ENCODE measurements at places on chromosomes 7 and 10.

GRCh38 chr10:21406595-21407193 is 118.8 kb downstream of the SKIDA1 start:
- DNase-seq, result peak; percentile 68

DNA sequence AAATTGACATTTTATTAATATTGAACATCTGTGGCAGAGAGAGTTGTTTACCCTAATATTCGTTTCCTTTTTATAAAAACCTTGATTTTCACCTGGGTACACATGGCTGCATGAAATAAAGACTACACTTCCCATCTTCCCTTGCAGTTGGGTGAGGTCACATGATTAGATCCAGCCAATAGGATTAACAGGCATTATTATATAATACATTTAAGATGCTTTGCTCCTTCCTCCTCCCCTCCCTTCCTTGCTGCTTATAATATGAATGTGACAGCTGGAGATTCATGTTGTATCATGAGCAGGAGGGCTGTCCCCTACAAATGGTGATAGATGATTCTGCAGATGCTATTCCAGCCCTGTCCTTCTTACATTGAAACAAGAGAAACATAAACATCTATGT is 146.6 kb downstream of the SH2D4B start:
- DNase-seq, result peak; percentile 63

DNA sequence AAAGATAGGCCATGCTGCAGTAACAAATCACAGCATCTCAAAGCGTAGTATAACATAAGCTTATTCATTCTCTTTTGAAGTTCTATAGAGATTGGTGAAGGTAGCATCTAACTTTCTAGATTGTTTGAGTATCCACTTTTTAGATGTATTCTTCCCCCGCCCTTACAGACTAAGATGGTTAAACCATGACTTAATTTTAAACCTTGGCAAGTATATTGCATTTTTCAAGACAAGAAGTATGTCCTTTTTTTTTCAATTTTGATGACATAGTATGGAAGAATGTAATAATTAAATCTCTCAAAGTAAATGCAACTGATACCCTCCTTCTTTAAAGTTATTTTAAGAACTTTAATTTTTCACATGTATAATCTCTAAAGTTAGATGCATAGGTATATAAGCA is 190.0 kb downstream of the KCND2 start:
- no peak for DNase-seq

DNA sequence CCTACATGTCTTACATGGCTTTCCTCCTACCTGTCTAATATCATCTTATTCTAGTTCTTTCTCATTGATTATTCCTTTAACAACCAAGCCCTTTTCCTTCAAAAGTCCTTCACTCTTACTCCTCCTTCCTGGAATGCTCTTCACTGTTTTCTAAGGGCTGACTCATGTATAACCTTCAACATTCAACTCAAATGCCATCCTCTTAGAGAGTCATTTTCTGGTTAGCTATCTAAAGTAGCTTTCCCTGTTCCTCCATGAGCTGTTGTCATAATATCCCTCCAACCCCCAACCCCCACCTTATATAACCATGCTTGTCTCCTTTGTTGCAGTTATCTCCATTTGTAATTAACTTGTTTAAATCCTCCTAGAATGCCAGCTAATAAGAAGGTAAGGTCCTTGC is 286.8 kb downstream of the ADK start:
- no peak for DNase-seq

DNA sequence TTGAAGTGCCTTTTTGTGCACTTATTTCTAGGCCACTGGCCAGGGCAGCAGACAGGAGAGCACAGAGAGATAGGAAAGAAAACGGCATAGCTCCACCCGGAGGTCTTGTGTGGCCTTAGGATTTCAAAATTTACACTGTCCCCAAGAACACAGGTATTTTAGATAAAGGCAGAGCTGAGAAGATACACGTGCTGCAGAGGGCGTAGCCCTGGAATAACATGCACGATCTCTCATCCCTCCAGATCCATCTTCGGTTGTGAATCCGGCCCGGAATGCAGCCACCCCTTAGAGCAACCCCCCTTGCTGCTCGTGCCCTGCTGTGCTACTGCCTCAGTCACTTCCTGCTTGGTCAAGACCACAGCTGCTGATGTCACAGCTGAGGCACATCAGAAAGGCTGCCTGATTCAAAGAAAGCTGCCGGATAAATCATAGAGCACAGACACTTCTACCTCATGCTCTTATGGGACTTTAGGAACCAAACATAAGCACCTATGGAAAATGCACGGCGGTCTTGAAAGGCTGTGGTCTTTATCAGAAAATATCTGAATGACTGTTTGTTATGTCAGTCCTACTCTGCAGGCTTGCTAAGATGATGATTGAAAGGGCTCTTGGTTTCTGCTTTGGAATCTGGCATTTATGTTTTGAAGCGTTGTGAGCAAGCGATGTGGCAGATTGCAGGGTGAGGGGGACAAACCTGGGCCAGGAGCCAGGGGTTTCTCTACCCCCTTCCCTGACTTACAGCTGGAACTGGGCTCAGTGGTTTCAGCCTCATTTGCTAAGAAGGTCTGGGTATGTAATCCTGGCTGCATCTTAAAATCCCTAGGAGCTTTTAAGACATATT is 152.0 kb downstream of the SVIL start:
- DNase-seq, result peak; percentile 73

GRCh38 chr10:77970869-77971803 is 44.6 kb upstream of the DLG5 start:
- DNase-seq, result peak; percentile 81

DNA sequence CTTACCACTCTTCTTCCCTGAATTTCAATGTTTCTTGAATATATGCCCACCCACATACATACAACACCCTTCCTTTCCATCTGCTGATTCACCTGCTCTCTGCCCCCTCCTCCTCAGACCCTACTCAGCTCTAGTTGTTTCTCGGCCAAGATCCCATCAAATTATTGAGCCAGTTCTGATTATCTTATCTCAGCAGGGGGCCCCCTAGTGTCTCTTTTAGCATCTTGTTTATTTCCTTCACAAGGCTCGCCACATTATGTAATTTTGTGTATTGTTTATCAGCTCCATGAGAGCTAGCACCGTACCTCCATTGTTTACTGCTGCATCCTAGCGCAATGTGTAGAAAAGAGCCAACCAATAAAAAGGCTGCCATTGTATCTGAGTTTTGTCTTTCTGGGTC is 71.9 kb downstream of the FAM13C start:
- peak; percentile 11 for DNase-seq

GRCh38 chr10:96238646-96239623 is 32.4 kb downstream of the BLNK start:
- peak; percentile 63 for DNase-seq

GRCh38 chr7:126179916-126180315 is 1072.8 kb downstream of the GRM8 start:
- DNase-seq, result no peak

DNA sequence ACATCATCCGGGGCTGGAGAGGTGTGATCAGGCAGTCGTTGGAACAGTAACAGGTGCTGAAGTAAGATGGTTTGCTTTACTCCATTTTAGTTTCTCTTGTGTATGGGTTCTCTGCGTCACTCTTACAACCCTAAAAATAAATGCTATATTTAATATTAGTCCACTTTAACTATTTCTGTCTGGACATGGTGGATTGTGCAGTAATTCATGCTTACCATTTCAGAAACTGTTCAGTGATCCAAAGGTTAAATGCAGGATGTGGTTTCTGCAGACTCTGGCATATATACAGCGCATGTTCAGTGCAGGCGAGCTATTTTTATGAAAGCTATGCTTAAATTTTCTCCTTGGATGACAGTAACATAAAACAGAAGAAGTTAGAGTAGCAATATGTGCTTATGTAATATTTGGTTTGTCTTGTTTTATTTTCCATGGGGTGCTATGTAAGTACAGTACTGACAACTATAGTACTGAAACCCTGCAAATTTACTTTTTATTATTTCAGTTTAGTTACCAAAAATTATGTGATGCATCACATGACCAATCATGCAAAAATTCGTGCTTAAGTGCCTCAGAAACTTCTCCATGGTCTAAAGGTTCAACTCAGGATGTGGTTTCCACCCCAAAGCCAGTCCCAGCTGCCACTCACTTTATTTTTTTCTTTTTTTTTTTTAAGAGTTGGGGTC is 46.6 kb upstream of the GRID1 start:
- peak; percentile 55 for DNase-seq

DNA sequence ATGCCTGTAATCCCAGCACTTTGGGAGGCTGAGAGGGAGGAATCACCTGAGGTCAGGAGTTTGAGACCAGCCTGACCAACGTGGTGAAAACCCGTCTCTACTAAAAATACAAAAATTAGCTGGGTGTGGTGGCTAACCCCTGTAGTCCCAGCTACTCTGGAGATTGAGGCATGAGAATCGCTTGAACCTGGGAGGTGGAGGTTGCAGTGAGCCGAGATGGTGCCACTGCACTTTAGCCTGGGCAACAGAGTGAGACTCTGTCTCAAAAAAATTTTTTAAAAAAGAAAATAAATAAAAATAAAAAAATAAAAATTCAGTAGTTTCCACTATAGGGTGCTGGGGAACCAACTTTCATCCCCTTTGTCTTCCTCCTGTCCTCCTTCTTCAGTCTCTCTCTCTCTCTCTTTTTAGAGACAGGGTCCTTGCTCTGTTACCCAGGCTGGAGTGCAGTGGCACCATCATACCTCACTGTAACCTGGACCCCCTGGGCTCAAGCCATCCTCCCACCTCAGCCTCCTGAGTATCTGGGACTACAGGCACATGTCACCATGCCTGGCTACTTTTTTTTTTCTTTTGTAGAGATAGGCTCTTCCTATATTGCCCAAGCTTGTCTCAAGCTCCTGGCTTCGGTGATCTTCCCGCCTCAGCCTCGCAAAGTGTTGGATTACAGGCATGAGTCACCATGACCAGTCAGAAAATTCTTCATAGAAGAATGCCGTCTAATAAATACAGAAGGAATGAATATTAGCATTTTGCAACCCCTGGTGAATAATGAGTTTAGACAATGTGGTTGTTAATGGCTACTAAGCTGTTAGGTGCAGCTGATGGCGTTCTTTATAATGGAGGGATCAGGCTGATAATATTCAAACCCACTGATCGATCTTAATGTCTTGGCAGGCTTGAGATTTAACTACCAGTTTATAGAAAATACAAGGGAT is 20.6 kb downstream of the RBM20 start:
- DNase-seq, result no peak

DNA sequence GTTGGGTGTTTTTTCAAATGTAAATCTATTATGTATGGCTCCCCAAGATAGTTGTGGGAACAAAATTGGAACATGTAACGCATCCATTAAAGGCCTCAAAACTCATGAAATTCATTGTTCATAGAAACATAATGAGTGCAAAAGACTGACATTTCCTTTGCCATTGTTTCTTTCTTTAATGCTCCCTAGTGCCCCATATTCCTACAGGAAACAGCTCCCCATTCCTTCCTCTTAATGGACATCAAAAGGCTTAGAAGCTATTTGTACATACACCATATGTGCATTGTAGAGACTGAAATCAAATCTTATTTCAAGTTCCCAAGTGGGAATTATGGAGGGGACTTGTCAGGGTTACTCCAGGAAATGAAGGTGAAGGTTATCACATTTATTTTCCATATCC is 139.1 kb downstream of the AHR start:
- no peak for DNase-seq

DNA sequence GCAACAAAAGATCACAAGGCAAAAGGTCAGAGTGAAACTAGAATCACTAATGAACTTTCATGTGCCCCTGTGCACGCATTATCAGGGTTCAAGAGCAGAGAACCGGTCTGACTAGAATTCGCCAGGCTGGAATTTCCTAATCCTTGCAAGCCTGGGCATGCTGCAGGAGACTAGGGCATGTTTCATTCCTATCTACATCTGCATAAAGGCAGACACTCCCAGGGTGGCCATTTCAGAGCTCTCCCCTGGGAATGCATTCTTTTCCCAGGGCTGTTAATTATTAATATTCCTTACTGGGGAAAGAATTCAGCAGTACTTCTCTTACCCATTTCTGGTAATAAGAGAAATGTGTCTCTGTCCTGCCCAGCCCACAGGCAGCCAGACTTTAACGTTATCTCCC is 90.5 kb downstream of the CDC14C start:
- DNase-seq, result no peak

DNA sequence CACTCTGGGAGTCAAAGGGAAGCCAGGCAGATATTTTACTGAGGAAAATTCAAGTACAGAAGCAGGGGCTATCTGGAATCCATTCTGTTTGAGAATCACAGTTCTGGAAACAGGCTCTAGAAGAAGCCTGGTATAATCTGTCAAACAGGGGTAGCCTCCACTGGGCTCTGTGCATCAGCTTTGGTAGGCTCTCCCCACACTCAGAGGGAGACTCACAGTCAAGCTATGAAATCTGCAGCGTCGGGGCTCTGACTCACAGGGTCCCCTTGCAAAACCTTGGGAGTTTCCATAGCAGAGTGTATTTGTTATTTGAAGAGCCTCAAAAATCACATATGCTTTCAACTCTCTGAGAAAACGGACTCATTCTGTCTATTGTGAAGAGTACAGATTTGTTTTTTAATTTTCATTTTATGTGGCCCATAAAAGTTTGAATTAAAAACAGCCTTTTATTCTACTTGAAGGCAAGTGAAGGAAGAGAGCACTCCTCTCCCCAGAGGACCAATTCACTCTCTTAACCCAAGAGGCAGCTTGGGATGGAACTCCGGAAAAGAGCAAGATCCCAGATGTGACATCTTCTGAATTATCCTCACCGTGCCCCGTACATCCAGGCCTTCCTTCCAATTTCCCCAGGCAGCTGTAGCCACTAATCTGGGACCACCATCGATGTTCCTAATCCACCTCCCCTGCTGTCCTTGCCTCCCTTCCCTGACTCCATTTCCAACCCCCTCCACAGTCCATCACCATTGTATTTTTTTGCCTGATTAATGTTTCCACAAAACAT is 590.9 kb upstream of the MGMT start:
- no peak for DNase-seq

GRCh38 chr7:39721919-39722597 is 98.7 kb downstream of the RALA start:
- no peak for DNase-seq

DNA sequence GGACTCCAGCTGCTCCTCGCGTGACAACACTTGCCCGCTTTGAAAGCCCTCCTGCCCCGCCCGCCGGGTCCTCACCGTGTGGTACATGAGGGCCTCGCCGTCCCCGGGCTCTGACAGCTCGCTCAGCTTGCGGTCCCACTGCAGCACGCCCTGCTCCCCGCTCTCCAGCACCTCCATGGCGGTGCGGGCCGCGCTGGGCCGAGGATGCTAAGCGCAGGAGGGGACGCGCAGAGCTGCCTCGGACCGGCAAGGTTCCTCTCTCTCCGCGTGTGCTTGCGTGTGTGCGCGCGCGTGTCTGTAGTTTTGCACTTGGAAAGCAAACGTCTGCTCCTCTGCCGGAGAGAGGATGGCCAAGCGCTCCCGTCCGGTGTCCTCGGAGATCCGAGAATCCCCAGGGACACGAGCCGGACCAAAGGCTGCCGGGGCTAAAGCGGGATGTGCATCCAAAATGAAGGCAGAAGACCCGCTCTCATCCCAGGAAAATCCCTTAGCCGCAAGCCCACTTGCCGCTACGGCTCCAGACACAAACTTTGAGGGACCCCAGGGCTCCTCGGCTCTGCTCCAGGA is at the start of gene CREB3L2:
CREB3L2 (minus strand) TSS at position 558 of the 567 bp plus-strand sequence; CDS start at position 177, 381 bp downstream.
- DNase-seq, result peak; percentile 88
